RWPE2 (cell line): ENCODE measurements at places on chromosomes 11 and 22.

DNA sequence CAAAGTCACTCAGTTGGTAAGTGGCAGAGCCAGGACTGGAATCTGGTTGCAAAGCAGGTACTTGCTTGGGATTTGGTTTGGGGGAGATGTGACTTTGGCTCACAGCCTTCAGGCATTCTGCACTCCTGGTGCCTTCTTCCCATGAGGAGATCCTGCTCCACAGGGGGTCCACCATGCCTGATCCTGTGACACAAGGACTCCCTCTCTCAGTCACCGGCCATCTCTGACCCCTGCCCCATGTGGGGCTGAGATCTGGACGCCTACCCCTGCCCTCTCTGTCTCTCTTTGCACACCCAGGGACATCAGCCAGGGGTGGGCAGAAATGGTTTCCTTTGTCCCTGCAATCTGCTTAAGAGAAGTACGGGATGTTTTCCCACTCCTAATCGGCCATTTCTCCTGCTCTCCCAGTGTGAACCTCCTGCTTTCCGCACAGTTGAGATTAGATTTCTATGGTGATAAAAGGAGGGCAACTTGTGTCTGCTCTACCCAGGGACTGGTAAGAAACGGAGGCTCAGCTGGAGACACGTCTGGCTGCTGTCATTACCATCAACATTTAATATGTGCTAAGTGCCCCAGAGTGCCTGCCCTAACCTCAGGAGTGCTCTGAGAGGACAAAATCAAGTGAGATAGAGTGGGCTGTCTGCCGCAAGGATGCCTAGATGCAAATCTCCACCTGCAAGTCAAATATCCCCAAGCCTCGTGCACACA lies 11.1 kb upstream of the FXYD6 start:
- no peak for DNase-seq

DNA sequence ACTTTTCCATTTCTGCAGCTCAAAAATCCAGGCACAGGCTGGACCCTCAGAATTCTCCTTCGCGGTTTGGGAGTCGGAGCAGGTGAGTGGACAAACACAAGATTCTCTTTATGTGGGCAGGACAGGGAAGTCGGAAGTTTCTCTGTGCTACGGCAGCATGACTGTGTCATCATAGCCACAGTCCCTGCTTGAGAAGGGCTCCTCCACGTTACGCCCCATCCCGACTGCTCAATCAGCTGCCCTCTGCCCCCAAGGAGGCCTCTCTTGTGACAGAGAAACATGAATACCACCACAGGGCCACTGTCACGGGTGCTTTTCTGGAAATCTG lies 89.0 kb upstream of the SHISAL1 start:
- no peak for DNase-seq

DNA sequence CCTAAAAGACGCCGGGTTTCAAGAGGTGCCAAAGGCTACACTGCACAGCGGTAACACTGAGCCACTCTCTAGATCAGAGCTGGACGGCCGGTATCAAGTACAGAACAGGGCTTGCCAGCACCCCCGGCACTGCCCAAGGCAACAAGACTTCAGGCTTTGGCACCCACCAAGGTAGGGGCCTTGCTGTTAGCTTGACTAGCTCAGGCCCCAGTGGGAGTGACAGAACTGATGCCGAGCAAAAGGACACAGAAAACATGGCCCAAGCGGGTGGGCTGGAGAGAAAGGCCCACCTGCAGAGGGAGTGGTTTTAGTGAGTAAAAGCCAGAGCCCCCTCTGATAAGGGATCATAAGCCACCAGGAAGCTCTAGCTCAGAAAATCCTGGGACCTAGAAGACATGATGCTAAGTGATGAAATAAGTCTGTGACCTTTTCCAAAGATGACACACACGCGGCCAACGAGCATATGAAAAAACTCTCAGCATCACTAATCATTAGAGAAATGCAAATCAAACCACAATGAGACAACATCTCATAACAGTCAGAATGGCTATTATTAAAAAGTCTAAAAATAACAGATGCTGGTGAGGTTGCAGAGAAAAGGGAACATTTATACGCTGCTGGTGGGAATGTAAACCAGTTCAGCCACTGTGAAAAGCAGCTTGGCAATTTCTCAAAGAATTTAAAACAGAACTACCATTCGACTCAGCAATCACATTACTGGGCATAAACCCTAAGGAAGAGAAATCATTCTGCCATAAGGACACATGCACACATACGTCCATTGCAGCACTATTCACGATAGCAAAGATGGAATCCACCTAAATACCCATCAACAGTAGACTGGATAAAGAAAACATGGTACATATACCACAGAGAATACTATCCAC lies 12.9 kb downstream of the EHD1 start:
- DNase-seq: no peak

DNA sequence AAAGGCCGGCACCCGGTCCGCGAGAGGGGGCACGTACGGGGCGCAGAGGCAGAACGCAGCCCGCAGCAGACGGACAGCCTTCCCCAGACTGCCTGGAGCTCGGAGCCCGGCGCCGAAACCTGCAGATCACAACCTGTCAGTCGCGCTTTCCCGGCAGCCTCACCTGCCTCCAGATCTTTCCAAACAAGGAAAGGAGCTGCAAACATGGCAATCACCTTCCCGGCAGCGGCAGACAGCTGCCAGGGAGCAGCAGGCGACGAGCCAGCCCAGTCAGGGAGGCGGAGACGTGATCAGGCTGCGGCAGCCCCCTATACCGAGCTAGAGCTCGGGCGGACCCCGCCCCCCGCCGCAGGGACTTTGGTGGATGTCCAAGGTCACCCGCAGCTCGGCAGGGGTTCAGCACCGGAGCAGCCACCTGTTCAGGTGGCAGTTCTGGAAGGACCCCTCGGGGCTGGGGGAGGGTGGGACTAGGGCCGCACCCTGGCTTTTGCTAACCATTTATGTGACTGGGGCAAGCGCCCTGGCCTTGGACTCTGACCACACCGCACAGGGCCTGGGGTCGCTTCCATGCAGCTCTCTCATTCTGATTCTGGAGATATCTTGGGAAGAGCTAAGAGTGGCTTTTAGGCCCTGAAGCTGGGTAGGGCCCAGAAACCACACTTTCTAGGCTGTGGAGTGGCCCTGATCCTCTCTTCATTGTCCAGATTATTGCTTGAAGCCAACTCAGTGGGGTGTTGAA lies 143.8 kb downstream of the NECTIN1 start:
- DNase-seq: no peak
